ENCODE measurements at places on chromosomes 1 and 21.

DNA sequence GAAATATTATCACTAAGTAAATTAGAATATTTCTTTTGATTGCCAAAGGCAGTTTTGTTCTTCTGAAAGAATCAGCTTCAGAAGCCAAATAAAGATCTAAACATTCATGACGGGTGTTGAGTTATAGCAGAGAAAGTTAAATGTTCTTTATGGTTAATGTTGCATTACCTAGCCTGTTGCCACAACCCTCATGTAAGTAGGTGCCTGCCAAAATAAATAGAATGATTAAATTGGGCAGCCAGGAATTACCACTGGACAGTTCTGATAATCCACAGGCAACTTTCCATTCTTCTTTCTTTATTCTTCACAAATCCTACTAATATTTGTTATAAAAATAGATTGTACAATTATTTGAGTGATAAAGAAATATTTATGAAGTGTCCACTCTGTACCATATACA lies 217.9 kb upstream of the NRIP1 start:
- no peak for DNase-seq

- no peak for DNase-seq
Observed at GRCh38 chr21:41431788-41432548, 5.9 kb downstream of the MX1 start.

DNA sequence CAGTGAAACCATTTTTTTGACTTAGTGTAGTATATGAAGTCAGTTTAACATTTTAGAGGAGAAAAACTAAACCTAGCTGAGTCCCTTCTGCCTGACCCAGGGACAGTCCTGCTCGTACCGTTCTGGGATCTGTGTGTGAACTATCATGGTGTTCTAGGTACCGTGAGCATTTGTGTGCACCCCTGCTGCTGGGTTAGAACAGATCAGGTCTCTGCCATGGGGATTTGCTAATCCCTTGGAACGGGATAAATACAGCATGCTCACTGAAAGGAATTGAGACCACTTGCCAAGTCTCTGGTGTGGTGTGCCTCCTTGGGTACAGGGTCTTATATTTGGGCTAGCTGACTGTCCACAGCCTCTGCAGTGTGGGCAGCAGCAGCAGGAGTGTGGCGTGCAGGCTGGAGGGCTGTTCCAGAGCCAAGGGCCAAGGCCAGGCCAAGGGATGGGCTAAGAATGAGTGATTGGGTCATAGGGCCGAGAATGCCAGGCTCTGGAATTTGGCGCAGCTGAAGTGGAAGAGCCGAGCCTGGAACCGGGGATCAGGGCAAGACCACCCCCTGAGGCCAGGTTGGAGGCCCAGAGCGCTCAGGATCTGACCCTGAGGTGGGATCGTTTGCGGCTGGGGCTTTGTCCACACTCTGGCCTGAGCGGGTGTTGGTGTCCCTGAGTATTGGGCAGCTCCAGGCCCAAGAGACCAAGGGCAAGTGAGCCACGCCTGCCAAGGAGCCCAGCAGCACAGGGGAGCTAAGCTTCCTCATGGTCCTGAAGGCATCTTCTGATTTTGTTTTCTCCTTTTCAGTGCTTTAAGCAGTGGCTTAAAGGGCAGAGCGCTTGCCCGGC lies 66.3 kb downstream of the VPS26C start:
- no peak for DNase-seq

DNA sequence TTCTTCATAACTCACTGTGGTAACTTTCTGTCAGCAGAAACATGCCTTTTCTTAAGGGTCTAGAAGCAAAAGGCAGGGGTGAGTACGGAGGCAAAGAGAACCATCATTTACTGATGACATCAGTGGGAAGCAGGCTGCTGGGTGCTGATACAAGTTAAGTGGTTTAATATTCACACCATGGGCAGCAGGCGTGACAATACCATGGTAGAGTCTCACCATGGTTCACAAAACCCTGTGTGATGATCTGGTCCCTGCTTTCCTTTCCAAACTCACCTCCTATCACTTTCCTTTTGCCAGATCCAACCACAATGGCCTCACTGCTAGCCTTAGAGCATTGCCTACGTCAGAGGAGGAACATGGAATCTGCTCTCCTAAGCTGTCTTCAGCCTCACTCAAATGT lies 8.7 kb downstream of the MAB21L3 start:
- no peak for DNase-seq

- no peak for DNase-seq
Observed at GRCh38 chr1:41378999-41379737, 17.9 kb downstream of the FOXO6 start.

DNA sequence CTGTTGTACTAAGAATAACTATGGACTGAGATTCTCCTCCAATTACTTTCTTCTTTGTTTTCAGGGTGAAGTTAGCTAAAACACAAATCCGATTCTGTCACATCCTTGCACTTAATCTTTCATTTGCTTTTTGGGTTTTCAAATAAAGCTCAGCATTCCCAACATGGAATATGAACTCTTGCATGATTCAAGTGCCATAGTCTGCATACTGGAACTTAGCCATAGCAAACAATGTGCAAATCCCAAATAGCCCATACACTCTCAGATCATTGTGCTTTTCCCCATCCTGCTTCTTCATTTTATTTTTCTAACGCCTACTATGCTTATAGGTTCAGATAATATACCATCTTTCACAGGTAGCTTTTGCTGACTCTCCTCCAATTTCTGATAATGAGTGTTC lies 455.8 kb upstream of the PRMT6 start:
- DNase-seq: peak; percentile 31

GRCh38 chr1:56416495-56416894 lies 162.9 kb downstream of the PLPP3 start:
- no peak for DNase-seq

- DNase-seq: peak; percentile 81
Observed at GRCh38 chr1:59041646-59042277, 255.1 kb upstream of the FGGY start.

DNA sequence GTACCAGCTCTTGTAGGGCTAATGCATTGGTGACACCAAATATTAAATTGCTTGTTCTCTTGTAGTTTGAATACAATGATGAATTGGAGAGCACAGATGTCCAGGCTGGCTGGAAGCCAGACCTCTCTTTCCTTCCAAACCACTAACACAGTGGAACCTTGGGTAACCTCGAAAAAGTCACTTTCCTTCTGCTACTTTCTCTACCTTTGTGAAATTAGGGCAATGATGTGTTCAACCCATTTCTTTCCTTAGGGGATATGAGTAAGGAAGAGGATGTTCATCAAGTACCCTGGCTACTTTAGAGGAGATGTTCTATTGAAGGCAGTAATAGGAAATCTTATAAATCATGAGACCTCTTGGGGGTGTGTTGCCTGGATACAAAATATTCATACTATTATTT lies 55.7 kb downstream of the XCL2 start:
- peak; percentile 82 for DNase-seq

DNA sequence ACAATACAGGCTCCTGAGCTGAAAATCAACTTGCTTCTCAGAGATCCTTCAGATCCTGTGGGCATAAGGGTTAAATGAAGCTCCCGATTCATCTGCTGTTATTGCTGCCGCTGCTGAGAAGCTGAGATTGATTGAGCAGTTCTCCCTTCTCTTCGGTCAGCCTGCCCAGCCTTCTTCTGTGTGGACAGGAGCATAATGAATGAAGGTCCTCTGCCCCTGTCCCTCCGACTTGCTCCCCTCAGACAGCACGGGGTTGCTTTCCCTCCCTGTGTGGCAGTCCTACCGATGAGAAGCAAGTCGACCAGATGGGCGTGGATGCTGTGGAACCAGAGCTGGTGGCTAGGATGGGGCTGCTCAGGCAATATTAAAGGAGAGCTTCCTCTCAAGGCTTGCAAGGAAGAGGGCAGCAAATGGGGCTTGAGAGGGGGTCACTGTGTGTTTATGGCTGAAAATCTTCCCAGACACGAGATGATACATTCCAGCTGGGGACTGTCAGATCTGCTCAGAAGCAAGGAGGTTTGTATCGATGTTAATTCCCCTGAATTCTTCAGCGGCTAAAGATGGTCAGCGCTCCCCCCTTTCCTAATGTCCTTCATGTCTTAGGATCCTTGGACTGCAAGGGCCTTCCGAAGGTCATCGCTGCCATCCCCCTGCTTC lies 63.9 kb upstream of the GOLT1A start:
- no peak for DNase-seq

Data from foreskin fibroblast (primary cell).